ENCODE measurements at places on chromosomes 1 and 21.
A peak's percentile ranks its signal among the peaks of the same experiment; 100 is the strongest.

DNA sequence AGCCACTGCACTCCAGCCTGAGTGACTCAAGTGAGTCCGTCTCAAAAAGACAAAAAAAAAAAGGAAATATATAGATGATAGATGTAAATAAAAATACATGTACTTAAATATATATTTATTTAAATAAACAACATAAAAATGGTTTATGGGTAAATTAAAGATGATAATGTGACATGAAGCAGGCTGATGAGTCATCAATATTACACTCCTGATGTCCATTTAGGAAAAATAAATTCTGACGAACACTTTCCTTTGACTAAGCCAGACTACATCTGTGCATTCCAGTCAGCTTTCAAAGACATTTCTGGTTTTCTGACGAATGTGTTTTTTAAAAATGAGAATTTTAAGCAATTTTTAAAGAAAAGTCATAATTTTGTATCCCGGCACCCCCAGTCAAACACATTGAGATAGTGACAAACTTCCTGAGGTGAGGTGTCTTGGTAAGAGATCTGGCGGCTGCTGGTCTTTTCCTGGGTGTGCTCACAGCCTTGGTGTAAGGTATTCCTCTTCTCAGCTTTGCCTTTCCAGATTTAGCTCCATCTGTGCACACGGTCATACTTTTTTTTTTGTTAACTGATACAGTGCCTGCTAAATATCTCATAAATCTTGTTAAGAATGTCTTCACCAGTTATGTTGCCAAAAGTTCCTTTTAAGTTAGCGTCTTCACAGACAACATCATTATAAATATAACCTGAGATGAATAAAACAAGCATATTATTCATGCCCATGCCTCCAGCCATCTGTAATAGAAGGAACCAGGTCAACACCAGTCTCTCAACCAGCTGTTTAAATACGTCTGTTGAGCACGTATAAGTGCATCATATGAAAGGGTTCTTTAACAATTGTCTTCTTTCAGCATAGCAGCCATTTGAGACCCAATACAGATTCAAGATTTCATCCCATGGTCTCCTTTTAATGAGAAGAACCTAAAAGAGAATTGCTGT, 214.5 kb upstream of the PLD5 start:
- no peak for DNase-seq

GRCh38 chr1:46193285-46193684, 4.9 kb downstream of the POMGNT1 start:
- no peak for DNase-seq

- no peak for DNase-seq
Measured at GRCh38 chr1:93798291-93798690, 80.7 kb downstream of the DNTTIP2 start.

DNA sequence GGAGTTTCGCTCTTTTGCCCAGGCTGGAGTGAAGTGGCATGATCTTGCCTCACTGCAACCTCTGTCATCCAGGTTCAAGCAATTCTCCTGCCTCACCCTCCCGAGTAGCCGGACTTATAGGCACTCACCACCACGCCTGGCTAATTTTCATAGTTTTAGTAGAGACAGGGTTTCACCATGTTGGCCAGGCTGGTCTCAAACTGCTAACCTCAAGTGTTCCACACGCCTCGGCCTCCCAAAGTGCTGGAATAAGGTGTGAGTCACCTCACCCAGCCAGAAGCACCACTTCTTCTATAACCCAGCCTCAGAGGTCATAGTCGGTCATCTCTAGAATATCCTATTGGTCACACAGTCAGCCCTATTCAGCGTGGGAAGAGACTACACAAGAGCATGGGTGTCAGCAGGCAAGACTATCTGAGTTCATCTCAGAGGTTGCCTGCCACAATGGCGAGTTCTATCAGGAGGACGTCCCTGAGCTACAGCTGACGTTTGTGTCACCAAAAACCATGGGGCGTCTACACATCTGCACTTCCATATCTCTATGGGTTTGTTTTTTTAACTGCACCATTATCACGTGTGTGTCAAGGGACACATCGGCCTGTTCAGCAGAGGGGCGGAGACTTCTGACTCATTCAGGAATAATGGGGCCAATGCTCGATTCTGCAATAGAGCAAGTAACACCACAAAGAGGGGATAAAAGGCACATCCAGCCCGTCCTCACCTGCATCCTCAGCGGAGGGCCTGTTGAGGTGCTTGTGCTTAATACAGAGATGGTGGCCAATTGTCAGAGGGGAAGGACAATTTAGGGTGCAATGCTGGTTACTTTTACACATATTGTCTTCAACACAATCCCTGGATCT, 256.3 kb upstream of the IRF2BP2 start:
- DNase-seq, result peak; percentile 23

DNA sequence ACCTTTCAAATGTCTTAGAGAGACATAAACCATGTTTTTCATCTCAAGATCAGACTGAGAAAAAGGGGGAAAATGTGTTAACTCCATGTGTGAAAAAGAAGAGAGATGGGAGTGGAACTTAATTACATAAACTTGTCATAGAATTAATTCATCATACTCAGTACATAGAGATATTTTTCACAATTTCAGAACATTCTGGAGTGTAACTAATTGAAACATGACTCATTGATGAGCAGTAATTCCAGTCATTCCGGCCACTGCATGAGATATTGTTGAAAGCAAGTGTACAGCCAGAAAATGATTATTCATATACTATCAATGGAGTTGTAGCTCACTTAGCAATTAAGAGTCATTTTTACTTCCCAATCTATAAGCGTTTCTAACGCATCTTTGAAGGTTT, 739.3 kb downstream of the LTN1 start:
- no peak for DNase-seq

- no peak for DNase-seq
Measured at GRCh38 chr1:236129306-236129705, 13.0 kb upstream of the GPR137B start.

DNA sequence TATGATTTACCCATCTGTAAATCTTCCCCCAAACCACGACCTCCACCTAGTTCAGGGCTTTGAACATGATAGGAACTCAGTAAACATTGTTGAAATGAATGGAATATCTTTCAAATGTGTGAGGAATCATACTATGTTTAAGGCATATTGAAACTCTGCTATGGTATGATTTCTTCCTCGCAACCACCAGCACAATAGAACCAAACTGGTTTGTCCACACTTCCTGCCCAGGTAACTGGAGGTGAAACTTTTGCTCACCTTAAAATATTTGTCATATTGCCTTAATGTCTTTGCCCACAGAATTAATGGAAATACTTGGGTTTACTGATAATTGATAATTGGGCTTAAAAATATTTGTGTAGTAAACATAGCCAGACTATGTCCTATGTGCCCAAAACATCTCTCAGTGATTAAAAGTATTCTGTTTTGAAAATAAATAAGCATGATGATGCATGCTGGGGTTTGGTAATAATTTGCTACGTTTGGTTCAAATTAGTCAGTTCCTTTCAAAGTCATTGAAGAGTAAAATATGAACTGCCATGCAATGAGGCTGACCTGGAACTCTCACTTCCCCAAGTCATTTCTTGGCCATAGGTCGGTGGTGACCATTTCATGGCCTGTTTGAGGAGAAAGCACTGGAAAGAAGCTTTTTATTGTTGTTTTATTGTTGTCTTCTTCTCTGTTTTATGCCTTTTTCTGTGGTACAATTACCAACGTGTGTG, 73.3 kb downstream of the TNFSF18 start:
- no peak for DNase-seq

- no peak for DNase-seq
Measured at GRCh38 chr1:174800876-174801275, 198.9 kb upstream of the CACYBP start.

- no peak for DNase-seq
Measured at GRCh38 chr1:28871631-28872401, 42.6 kb upstream of the EPB41 start.

GRCh38 chr1:183736343-183736742, 68.6 kb upstream of the RGL1 start:
- DNase-seq, result no peak

GRCh38 chr1:113904293-113904673, 316 bp downstream of the AP4B1 start:
- peak; percentile 7 for DNase-seq

GRCh38 chr1:226086776-226087175, 24.3 kb downstream of the H3-3A start:
- no peak for DNase-seq

- no peak for DNase-seq
Measured at GRCh38 chr1:17177651-17178050, 27.3 kb upstream of the PADI1 start.

GRCh38 chr1:235516862-235517446, 12.7 kb upstream of the B3GALNT2 start:
- no peak for DNase-seq

GRCh38 chr21:43664358-43664757, 5.0 kb downstream of the RRP1B start:
- no peak for DNase-seq

GRCh38 chr1:233289676-233290075, 5.8 kb downstream of the PCNX2 start:
- no peak for DNase-seq

DNA sequence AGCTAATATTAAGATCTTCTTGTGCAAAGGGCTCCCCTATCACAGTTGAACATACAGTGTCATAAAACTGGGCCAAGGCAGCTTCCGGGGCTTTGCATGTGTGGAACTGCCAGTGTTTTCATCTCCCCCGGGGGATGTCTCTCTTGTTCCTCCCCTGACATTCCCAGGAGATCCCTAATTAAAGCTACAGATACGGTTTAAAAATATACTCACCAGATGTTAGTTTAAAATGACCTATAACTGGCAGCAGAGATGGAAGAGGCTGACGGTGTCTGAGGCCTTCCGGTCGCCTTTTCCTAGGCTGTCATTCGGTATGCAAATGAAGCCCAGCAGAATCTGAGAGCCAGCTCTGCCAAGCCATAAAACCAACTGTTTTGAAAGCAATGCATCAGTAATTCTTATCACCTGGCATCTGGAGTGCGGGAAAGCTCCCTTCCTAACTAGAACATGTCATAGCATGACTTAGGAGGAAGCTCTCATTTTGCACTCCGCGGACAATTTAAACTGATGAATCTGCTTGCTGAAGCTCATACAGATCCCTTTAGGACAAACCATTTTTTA, 436.5 kb upstream of the VAMP3 start:
- no peak for DNase-seq

GRCh38 chr1:14320986-14321385, 277.5 kb upstream of the KAZN start:
- DNase-seq, result no peak

GRCh38 chr1:246497331-246497915, 9.7 kb downstream of the SMYD3 start:
- DNase-seq, result peak; percentile 52

- no peak for DNase-seq
Measured at GRCh38 chr21:44888581-44889550, 15.4 kb upstream of the PTTG1IP start.

GRCh38 chr1:167440345-167440744, 78.0 kb downstream of the CD247 start:
- no peak for DNase-seq

DNA sequence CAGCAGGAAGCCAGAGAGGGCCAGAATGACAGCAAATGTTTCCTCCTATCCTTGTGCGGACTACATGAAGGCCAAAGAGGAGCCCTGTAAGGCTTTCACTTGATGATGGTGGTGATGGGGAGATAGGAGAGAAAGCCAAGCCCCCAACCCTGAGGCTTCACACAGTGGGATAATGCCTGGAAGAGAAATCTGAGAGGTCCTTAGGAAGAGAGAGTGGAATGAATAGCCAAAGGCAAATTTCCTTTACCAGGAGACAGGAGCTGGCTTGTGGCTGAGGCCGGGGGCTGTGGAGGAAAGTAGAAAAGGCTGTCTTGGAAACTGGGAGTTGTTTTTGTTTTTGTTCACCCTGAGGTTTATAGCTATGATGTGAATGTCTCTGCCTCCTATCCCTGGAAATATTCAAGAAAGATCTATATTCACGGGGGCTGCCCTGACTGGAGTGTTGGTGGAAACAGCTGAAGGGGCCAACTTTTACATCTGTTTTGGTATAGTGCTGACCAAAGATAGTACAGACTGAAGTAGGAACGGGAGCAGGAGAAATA, 13.0 kb upstream of the RNF19B start:
- DNase-seq, result no peak

GRCh38 chr21:42755766-42756579, 102.6 kb downstream of the PDE9A start:
- no peak for DNase-seq

- no peak for DNase-seq
Measured at GRCh38 chr1:226576601-226577000, 28.0 kb downstream of the STUM start.

DNA sequence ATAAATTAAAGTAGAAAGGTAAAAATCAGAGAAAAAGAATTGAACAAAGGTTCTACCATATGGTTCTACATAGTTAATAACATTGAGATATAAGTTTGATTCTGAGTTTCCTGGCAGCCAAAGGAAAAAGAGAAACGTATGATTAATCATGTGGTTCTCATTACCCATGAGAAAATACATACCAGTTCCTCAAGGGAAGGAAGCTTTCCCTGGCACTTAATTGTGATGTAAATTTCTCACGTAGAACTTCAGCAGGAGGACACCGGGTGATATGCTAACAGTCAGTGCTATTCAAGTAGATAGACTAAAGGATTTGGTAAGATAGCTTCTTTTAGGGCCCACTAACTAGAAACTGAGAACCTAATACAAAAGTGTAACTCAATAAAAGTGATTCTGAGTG, 218.5 kb downstream of the NFIA start:
- no peak for DNase-seq

GRCh38 chr1:108845991-108846390, 10.9 kb downstream of the AKNAD1 start:
- no peak for DNase-seq

GRCh38 chr1:56073614-56074006, 505.8 kb downstream of the PLPP3 start:
- DNase-seq, result no peak

DNA sequence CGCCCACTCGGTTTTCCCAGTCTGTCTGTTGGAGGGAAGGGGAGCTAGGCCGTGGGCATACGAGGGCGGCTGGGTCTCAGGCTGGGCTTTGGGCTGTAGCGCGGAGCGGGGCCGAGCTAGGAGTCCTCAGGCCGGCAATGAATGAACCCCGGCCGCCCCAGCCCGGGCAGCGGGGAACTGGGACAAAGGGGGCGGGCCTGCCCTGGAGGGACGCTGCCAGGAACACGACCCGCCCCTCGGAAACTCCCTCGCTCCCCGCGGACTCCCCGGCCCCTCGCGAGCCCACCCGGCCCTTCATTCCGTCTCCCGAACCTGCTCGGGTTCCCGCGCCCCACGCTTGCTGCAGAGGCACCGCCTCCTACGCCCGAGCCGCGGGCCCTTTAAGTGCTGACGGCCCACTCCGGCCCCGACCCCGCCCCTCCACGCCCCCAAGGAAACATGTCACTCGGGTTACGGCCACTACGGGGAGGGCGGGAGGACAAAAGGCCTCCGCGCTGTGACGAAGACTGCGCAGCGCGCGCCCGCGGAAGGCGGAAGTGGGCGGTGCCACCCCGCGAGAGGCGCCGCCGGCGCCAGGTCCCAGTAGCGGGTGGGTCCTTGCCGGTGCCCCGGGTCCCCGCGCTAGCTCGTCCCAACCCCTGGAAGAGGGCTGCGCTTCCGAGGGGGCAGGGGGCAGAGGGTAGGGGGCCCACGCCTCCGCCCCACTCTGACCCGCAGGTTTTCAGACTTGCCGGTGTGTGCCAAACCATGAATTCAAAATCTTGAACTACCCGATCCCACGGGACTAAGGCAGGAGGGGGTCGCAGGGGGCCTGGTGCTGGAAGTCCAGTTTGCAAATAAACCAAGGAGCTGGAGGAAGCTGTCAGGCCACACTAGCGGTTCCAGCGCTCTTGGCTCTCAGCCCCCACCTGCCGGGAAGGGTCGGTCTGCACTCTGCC, at the start of gene GALE:
GALE (minus strand) TSS at position 355 of the 938 bp plus-strand sequence. CDS start 1,747 bp downstream, outside the sequence.
- peak; percentile 96 for DNase-seq

All from tibial nerve (tissue), 4 donors.